ENCODE measurements at places on chromosomes 16 and 17.

DNA sequence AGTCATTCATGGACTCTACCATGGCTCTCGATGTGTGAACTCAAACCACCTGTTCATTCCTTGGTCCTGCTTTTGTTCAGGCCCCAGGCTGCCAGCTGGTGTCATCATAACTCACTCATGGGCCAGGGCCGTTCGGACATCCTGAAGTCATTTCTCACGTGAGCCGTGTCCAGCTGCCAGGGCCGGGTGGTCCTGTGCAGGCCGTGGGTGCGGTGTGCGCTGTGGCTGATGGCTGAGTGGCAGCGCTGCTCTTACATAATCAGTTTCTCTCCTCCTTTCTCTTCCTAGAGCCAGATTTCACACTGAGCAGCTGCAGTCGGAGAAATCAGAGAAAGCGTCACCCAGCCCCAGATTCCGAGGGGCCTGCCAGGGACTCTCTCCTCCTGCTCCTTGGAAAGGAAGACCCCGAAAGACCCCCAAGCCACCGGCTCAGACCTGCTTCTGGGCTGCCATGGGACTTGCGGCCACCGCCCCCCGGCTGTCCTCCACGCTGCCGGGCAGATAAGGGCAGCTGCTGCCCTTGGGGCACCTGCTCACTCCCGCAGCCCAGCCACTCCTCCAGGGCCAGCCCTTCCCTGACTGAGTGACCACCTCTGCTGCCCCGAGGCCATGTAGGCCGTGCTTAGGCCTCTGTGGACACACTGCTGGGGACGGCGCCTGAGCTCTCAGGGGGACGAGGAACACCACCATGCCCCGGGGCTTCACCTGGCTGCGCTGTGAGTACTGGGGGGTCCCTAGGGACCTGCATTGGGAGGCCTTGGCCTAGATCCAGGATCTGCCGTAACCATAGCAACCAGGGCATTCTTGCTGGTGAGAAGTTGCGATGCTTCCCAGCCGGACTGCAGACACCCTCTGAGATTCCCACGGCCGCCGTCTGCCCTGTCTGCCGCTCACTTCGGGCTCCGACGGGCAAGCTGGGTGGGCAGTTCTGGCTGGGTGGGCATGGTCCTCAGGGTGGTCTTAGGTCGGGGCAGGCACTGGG lies at the start of gene IL34:
Gene IL34, plus strand, starts transcription at position 300 of the 982 bp plus-strand sequence. Its CDS starts 389 bp downstream, at position 689.
- no peak for DNase-seq

DNA sequence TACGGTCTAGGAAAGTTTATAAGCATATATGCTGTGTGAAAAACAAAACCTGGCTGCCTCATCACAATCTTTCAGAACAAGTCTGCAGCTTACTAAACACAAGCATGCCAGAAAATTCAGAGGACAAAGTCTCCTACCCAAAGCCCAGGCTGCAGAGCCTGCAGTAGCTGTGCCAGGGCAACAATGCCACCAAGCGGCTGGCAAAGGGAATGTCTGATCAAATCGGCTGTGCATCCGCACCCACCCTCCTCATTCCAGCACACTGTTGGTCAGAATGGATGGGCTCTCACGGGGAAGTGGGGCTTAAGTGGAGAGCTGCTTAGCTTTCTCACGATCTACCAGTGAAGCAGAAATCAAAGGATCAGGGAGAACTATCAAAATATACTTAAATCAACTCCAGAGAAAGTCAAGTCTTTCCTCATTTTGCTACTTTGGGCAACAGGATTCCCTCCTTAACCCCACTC lies 73.5 kb downstream of the CYTH1 start:
- DNase-seq, result peak; percentile 18

- peak; percentile 78 for DNase-seq
These were observed 41.5 kb downstream of the RPTOR start for GRCh38 chr17:80585890-80586845.

GRCh38 chr16:83615953-83616350 lies 191.8 kb upstream of the HSBP1 start:
- no peak for DNase-seq

DNA sequence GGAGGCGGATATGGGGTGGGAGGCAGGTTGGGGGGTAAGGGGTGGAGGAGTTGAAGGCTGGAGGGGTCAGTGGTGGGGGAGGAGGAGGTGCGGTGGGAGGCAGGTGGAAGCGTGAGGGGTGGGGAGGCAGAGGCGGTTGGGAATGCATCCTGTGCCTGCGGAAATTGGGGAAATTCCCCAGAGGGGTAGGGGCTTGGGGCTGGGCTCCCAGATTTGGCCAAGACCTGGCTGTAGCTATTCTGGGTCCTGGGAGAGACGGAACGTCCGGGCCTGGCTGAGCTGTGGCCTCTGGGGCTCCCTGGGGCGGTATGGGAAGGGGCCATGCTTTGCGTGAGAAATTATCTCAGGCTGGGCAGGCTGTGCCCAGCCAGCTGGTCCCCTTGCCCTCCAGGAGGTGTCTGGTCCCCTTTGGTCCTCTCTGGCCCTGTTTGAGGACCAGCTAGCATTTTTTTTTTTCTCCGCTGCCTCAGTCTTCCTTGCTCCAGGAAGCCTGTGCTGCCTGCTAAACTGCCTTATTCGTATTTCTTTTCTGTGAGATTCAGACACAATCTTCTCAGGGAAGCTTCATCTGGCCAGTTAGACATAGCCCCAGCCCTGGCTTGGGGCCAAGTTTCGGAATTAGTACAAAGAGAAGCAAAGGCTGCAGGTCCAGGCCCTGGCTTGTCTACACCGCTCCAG lies 7.3 kb upstream of the TRPV2 start:
- no peak for DNase-seq
